ENCODE measurements at places on chromosomes 7 and 10.

DNA sequence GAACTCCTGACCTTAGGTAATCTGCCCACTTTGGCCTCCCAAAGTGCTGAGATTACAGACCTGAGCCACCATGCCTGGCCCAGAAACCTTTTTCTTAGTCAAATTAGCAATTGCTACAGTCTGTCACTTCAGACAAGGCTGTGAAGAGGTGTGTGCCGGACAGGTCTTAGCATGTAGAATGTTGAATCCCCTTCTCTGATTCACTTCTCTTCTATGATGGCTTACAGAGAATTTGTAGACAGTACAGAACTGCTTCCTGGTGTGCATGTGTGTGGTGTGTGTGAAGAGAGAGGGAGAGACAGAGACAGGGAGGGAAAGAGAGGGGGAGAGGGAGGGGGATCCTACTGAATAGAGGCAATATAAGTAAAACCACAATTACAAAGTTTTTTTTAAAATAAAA lies 150.4 kb downstream of the PARD3 start:
- no peak for DNase-seq

GRCh38 chr10:118298787-118299186 lies 43.3 kb downstream of the FAM204A start:
- no peak for DNase-seq

GRCh38 chr7:149232362-149232761 lies 7.1 kb upstream of the ZNF212 start:
- no peak for DNase-seq

GRCh38 chr10:116838143-116838725 lies 11.1 kb upstream of the ENO4 start:
- no peak for DNase-seq

DNA sequence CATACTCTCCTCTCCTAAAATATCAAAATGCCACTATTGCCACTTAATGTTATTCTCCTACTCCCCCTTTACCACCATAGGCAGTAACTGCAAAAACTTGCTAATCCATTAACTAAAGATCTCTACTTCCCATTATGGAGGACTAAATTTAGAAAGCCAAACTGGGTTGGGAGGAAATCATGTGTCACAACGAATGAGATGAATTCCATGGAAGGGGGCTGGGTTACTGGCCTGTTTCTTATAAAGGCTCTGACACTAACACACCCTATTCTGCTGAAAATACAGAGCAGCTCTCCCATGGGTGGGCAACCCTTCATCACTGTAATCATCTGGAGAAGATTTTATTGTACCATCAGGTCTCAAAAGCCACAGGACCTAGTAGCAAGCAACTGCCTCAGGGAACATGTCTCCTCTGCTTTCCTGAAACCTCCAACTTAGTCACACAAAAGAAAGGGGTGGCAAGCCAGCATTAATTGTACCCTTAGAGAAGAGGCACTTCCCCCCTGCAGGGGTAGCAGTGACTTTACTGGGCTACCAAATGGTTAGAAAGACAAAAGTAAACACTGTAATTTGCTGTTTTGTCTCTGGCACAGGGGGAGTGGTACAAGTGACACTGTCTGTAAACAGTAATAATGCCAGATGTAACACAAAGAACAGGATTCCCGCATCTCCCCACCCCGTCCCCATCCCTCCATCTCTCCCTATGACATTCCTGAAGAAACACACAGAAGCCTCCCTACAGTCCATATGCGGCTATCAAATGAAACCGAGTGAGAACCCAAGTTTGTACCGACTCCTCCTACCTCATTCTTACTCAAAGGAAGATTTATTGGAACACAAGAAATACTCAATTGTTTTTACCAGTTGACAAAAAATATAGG lies 81.6 kb downstream of the ARMH3 start:
- DNase-seq: no peak
